ENCODE measurements at places on chromosomes 5 and 9.

DNA sequence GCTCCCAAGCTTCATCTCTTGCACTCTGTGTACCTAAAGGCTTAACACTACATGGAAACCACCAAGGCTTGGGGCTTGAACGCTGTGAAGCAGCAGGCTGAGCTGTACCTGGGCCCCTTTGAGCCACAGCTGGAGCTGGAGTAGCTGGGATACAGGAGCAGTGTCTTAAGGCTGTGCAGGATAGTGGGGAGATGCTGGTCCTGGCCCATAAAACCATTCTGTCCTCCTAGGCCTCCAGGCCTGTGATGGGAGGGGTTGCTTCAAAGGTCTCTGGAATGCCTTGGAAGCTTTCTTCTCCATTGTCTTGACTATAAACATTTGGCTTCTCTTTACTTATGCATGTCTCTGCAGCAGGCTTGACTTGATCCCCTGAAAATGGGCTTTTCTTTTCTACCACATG lies 42.3 kb upstream of the DAPK1 start:
- DNase-seq = no peak

- DNase-seq = no peak
Measured at GRCh38 chr5:125898851-125899405, 524.3 kb upstream of the GRAMD2B start.

GRCh38 chr9:92444841-92445240 lies 20.6 kb upstream of the OMD start:
- no peak for DNase-seq

DNA sequence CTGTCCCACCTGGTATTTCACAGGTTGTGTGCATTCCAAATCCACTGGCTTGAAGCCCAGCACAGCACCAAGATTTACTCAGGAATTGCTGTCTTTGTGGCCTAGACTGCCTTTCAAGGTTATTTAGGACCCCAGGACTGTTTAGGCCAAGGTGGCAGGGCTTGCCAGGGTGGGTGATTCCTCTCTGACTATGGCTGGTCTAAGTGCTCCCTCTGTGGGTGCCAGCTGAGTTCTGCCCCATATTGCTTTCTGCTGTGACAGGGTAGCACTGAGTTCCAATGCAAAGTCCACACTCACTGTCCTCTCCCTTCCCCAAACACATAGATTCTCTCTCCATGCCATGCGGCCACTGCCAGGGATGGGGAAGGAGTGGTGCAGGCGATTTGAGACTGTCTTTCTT lies 318.2 kb downstream of the EFNA5 start:
- DNase-seq = no peak

GRCh38 chr9:31034311-31034710 lies 1350.1 kb upstream of the ACO1 start:
- DNase-seq = no peak

GRCh38 chr9:94928691-94929368 lies 202.3 kb downstream of the AOPEP start:
- no peak for DNase-seq
